ENCODE measurements at places on chromosomes 11 and 22.
A peak's percentile ranks its signal among the peaks of the same experiment; 100 is the strongest.

DNA sequence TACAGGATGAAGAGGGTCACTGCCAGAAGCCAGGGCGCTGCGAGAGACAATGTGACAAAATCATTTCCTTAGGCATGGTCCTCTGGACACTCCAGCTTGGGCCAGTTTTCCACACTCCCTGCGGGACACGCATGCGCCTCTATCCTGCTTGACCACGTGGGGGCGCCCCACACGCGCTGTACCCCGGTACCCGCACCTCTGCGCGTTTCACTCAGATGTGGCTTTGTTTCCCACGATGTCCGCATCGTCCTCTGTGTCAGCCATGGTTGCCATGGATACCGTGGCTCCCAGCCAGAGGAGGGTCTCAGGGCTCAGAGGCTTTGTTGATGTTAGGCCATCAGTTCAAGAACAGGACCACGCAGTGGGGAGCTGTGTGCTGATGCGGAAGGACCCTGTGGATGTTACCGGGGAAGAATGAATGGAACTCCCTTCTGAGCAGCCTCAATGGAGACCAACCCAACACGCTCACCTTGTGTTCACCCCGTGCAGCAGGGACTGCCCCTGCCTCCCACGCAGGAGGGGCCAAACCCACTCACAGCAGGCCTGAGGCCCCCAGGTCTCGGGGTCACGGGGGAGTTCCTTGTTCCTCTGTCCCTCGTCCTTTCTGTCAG, 101.1 kb upstream of the SLC22A12 start:
- DNase-seq: peak; percentile 33

DNA sequence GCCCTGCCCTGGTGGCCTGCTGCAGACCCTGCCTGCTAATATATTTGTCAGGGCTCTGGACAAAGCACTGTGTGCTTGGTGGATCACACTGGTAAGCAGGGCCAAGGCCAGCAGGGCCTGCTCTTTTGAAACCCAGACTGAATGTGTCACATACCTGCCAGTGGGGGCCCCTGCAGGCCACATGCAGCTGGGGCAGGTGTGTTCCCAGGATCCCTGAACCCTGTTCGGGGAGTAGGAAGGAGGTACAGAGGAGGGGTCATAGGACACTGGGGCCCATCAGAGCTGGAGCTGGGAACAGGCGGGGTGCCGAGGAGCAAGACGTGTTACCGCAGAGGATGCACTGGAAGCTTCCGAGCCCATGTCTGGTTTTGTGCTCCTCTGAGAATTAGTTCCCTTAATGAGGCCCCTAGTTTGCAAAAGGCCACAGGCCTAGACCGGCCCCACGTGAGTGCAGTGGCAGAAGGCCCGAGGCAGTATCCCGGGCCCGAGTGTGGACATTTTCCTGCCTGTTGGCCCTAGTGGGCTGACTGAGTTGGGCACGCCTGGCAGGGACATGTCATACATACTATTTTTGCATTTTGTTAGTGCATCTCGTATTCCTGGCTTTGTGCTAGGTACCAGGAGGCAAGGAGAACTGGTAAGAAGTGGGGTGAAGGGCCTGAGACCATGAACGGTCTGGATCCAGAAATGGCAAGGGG, 11.2 kb upstream of the ACR start:
- DNase-seq: no peak

GRCh38 chr22:20654343-20655208, 119.3 kb upstream of the SERPIND1 start:
- DNase-seq: no peak

DNA sequence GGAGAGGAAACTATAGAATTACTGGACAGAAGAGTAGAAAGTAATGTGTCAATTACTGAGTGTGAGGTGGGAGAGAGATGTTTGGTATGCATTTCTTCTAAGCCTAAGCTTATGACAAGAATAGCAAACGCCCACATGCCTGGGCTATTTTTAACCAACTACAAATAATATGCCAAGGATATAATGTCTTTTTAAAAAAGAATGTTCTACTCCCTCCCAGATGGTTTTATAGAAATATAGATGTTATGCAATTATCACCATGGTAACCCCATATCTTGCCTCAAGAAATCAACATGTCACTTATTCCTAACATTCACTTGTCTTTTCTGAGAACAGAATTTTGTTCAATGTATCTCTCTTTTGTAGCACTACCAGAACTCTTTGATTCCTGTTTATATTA, 996.7 kb upstream of the CHORDC1 start:
- DNase-seq: no peak

GRCh38 chr11:116335891-116336290, 436.9 kb downstream of the BUD13 start:
- no peak for DNase-seq

- DNase-seq: no peak
Observed at GRCh38 chr11:5004424-5005274, 10.0 kb downstream of the OR51L1 start.

GRCh38 chr11:130738611-130739010, 177.7 kb downstream of the SNX19 start:
- DNase-seq: no peak

GRCh38 chr11:69930081-69931059, 111.2 kb upstream of the FGF3 start:
- DNase-seq: no peak

- no peak for DNase-seq
Observed at GRCh38 chr11:75796091-75796435, 18.9 kb upstream of the UVRAG start.

DNA sequence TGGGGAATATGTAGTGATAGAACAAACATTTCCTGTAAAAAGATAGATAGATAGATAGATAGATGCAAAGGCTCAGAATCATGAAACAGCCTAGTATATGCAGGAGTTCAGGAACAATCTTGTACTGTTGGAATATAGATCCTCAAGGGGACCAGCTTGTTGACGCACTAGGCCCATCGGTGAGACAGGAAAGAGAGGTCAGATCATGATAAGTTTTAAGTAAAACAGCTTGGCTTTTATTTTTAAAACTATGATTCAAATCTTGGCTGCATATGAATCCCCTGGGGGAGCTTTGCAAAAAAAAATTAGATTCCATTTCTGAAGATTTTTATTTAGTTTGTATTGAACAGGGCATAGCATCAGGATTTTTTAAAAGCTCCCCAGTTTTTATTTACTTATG, 185.8 kb downstream of the TRPC6 start:
- DNase-seq: no peak

DNA sequence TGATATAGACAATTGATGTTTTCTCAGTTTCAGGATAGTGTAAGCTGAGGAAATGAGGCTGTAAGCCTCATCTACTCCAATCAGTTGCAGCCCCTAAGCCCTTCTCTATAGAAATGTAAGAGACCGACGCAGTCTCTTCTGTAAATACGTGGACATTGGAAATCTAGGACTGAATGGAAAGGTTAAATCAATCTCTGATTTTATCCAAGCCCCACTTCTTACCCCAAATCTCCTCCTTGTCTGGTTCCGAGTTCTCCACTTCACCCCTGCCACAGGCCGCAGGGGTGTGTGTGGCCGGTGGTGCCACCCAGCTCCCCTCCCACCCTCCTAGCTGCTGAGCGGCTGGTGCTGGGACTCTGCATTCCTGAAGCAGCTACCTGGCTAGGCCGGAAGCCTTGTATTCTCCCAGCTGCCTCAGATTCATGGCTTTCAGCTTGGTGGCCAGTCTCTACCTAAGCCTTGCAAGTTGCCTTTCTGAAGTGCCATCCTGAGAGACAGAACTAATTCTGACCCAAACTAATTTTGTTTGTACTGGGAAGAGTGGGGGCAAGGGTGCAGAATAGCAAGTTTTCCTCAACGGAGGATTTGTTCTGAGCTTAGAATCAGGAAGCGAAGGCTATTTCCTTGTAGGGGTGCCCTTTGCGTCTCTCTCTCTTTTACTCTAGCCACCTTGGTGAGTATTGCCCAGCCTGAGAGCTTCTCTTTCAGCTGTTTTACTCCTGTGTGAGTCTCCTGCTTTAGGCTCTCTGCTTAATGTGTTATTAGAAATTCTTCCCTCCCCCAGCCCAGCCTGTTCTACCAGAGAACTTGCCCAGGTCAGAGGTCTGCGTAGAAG, 749 bp downstream of the VWA5A start:
- DNase-seq: no peak

GRCh38 chr22:19970479-19971275, 29.1 kb upstream of the TXNRD2 start:
- peak; percentile 71 for DNase-seq

DNA sequence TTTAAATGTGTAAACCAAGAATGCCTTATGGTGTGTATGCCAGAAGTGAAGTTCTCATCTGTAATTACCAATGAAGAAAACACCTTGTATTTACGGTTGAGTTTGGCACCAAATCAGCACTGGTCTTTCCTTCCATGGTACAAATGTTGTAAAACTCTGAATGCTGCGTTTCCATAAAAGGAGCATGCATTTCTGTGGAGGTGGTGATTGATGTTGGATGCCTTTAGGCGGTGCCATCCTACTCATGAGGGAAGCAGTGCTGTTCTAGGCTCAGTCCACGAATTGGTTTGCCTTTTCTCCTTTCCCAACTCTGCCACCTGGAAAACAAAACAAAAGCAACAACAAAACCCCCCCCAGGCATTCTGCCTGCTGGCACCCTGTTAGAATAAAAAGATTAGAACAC, 124.4 kb downstream of the TEAD1 start:
- no peak for DNase-seq

DNA sequence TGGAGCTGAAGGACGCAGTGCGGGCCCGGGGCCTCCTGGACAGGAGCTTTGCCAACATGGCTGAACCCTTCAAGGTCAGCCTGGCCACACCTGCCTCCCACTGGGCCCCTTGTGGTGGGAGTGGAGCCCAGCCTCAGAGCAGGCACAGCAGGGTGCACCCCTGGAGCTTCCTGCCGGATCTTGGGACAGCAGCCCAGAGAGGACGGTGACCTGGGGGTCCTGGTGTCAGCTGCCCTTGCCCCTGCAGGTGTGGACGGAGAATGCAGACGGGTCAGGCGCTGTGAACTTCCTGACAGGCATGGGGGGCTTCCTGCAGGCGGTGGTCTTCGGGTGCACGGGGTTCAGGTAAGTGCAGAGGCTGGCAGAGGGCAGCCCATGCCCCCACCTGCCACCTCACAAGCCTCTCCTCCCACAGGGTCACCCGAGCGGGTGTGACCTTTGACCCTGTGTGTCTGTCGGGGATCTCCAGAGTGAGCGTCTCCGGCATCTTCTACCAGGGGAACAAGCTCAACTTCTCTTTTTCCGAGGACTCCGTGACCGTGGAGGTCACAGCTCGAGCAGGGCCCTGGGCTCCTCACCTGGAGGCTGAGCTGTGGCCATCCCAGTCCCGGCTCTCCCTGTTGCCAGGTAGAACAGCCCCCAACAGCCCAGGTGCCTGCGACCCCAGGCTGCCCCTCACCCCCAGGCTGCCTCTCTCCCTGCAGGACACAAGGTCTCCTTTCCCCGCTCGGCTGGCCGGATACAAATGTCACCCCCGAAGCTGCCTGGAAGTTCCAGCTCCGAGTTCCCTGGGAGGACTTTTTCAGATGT, 5.1 kb downstream of the PGGHG start:
- no peak for DNase-seq

DNA sequence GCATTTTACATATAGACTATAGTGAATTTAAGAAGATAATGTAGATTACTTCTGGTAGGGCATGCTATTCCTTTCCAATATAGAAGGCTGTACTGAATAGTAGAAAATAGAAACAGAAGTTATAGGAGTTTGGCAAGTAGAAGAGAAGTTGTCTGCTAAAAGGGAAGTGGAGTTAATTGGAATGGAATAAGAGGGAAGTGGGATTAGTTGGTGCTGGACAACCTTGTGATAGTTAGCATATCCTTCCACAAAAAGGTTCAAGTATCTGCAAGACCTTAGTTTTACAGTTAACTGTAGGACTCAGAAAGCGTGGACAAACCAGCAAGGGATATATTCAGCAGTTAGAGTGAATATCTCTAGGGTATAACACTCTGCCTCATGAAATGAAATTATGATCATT, 185.5 kb downstream of the SWAP70 start:
- no peak for DNase-seq

DNA sequence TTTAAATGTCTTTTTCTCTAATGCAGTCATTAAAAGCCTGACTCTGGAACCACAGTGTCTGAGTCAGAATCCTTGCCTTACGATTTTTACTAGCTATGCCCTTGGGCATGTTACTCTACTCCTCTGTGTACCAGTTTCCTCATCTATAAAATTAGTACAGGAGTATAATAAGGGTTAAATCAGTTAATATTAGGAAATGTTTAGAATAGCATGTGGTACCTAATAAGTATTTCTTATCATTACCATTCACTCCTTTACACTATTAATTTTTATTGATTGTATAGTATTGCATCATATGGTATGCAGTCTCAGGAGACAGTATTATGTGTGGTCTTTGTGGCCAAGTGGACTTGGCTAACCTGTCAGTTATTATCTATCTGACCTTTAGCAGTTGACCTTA, 68.2 kb downstream of the METTL15 start:
- DNase-seq: no peak

DNA sequence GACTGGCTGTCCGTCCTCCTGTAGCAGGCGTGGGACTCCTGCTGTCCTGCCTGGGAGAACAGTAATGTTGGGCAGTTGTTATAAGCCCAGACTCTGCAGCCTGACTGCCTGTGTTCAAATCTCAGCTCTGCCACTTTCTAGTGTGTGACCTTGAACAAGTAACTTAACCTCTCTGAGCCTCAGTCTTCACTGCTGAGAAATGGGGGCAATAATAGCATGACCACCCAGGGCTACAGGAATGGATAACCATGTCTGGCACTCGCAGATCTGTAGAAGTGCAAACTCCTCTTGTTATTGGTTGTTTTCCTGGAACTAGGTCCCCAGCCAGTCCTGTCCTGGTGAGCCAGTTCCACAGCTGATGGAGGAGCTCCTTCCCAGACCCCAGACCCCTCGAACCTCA, 69.7 kb downstream of the TP53I11 start:
- no peak for DNase-seq

DNA sequence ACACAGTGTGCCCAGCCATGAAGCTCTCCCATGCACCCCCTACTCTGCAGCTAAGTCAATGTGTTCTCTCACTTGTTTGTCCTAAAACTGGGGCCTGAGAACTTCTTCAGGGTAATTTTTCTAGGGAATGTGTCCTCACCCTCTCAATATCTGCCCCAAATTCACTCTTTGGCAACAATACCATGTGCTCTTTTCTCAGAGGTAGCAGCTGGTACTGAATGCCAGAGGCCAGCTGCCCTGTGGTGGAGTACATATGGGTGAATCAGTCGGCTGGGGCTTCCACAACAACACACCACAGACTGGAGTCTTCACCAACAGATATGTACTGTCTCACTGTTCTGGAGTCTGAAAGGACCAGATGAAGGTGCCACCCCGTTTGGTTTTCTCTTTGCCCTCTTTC, 97.7 kb upstream of the TOP3B start:
- no peak for DNase-seq

- DNase-seq: no peak
Observed at GRCh38 chr11:66651016-66651415, 12.5 kb downstream of the RBM4 start.

GRCh38 chr11:8031248-8032115, 44.3 kb downstream of the EIF3F start:
- DNase-seq: no peak

All from ovary (tissue), 10 donors.